ENCODE measurements at places on chromosomes 2 and 18.

GRCh38 chr2:43701111-43701510 lies 24.9 kb upstream of the C1GALT1C1L start:
- DNase-seq: no peak

GRCh38 chr2:48178611-48179010 lies 272.3 kb upstream of the FBXO11 start:
- DNase-seq: no peak

DNA sequence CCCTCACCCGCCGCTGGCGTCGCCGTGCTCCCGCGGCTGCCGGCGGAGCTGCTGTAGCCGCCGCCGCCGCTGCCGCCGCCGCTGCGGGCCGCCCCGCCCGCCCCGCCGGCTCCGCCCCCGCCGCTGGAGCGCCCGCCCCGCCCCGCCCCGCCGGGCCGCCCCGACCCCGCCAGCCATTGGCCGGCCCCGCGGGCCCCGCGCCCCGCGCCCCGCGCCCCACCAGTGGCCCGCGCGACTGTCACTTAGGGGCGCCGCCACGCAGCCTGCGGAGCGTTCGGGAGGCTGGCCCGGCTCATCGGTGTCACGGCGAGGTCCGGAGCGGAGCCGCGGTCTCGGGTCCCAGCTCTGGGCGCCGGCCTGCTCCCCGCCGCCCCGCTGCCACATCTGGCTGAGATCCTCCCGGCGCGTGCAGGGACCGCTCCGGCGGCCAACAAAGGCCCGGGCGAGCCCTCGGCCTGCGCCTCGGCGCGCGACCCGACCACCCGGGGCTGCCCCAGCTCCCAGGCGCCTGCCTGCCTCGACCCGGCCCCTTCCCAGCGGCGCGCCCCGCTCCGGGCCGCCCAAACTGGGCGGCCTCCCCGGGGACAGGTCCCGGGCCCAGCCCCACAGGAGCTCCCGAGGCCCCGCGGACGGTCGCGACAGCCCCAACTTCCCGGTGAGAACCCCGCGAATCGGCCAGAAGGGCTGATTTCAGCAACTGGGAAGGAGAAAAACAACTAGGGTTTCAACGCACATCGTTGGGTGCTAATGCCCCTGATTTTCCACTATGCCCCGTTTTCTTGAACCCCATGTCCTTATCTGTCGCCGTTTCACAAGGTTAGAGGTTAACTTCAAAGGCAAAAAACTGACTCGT lies at the start of gene MGAT4A:
MGAT4A (minus strand) TSS at position 92 of the 853 bp plus-strand sequence. CDS start 4,800 bp downstream, outside the sequence.
- peak; percentile 86 for DNase-seq

DNA sequence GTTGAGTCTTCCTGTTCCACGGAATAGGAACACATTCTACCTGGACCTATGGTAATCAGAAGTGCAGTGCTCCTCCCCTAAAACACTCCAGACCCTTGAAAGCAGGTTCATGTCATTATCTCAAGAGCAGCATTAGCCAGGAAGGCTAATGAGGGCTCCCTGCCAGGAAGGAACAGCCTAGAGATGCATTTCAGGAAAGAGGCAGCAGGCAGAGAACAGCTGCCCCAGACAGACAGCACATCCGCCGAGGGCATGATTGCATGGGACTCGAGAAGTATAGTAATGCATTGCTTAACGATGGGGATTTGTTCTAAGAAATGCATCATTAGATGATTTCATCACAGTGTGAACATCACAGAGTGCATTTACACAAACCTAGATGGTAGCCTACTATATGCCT lies 171.5 kb downstream of the ALK start:
- DNase-seq: no peak

DNA sequence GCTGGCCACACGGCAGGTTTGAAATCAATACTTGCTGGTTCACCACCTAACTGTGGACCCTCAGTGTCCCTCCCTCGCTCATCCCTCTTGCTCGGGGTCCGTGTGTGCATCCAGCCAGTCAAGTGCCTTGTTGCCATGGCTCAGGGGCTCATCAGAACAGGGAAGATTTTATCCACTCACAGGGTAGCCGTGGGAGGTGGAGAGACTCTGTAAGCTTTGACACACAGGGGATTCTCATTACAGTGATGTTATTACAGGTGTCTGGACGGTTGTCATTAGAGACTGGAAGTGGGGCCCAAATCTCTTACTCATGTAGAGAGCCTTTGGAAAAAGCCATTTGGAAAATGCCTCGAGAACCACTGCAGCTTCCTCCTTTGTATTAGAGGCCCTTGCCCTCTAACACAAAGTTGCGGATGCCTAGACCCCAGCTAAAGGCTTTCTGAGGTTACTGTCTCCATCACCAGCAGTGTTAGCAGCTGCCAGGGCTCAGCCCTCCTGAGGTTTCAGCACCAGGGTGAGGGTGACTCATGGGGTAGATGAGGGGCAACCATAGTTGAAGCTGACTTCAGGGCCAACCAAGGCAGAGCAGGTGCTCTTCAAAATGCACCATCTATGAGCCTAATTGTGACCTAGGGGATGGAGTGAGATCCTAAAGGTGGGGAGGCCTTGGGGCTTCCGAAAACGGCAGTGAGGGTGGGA lies 195.6 kb downstream of the CLIP4 start:
- no peak for DNase-seq

GRCh38 chr2:219042750-219043149 lies 1.4 kb upstream of the CFAP65 start:
- DNase-seq: no peak

DNA sequence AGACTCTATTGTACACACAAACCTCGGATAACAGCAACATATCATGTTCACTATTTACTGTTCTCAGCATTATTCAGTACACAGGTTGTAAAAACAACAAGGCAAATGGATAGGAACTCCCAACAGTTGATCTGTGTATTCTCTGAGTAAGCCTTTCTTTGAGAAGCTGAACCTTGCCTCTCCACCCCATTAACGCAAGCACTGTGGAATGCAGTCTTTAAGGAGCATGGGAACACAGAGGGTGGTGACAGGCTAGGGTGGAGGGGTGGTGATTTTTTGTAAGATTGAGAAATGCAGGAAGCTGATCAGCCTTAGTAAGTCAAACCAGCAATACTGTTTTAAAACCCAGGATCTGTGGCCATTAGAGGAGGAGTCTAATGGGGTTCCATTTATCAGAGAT lies 19.6 kb upstream of the SERPINB11 start:
- no peak for DNase-seq

GRCh38 chr2:235382179-235382578 lies 111.7 kb upstream of the AGAP1 start:
- DNase-seq: no peak

GRCh38 chr2:165505514-165505913 lies 36.0 kb downstream of the CSRNP3 start:
- DNase-seq: no peak

DNA sequence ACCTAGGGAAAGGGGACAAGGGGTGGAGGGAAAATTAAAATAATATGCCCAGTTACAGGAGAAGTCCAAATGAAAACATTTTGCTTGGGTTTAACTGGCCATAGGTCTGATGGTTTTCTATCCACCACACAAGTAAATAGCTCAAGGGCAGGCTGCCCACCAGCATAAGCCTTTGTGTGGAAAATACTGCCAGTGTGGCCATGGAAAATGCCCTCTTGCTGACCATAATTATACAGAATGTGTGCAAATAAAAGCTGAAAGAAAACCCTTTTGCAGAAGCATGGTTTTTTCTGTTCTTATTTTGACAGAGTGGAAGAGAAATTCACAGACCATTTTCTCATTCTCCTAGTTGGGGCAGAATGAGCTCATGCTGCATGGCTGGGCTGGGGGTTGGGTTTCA lies 111.3 kb upstream of the SIX2 start:
- DNase-seq: no peak

GRCh38 chr2:12501469-12502158 lies 215.1 kb upstream of the TRIB2 start:
- DNase-seq: peak; percentile 69

DNA sequence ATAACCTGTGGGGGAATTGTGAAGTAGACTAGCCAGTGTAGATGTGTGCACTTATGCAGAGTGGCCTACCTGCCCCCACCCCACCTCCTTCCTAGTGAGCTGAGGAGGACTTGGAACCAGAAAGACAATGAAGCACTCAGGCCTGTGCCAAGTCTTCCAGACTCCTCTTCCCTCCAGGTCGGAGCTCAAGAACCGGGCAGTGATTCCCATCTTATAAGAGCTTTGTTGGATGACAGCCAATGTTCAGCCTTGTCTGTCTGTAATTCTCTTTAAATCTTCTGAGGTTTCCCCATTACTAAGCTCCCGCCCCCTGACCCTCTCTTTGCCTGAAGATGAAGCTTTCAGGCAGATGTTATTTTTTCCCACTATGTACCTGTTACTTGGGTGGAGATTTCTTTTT lies 121.0 kb downstream of the SMAD2 start:
- DNase-seq: no peak

DNA sequence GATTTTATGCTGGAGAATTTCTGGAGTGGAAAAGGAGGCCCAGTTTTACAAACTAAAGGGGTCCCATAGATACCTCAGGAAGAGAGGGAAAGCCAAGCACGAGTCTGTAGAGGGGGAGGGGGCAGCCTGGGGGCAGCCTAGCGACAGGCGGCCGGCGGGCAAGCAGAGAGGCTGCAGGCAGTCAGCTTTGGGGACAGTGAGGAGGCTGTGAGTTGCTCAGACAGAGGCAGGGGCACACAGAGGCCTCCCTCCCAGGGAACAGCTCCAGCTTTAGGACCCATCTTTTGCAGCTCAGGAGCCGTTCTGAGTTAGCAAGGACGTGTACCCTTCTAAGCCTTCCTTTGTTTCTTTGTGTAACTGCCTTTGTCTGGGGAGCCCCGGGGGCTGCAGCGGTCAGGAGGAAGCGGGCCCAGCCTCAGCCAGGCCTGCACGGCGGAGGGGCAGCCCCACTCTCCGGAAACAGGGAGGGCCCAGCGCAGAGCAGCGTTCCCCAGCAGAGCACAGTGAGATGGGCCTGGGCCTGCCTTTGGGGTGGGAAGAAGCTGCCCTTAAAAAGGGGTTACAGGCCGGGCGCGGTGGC lies 41.1 kb upstream of the RALBP1 start:
- no peak for DNase-seq

GRCh38 chr2:85822766-85823165 lies 66.0 kb downstream of the ST3GAL5 start:
- no peak for DNase-seq

- no peak for DNase-seq
Measured at GRCh38 chr2:124882423-124882822, 857.3 kb downstream of the CNTNAP5 start.

- DNase-seq: no peak
Measured at GRCh38 chr2:135010200-135010942, 36.9 kb downstream of the MAP3K19 start.

- no peak for DNase-seq
Measured at GRCh38 chr2:213286161-213286560, 1.9 kb downstream of the SPAG16 start.

DNA sequence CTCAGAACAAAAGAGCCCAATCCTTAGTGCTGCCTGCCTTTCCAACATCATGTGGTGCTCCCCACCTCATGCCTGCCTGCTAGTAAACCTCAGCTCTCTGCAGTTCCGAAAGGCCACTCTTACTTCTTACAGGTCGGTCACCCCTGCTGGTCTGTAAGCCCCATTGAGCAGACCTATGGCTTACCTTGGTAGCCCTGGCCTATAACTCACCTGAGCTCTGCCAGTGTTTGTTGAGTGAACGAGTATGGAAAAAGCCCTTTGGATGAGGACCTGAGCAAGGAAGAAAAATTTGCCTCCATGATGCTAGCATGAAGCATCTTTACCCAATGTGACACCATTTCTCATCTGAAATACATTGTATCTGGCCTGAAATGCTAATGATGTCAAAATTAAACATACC lies 83.3 kb downstream of the LIPG start:
- DNase-seq: no peak

- DNase-seq: no peak
Measured at GRCh38 chr18:52216666-52217065, 123.3 kb upstream of the DCC start.

- no peak for DNase-seq
Measured at GRCh38 chr2:230861552-230862255, 3.0 kb upstream of the ITM2C start.

GRCh38 chr2:48719480-48720177 lies 35.9 kb downstream of the LHCGR start:
- DNase-seq: no peak

DNA sequence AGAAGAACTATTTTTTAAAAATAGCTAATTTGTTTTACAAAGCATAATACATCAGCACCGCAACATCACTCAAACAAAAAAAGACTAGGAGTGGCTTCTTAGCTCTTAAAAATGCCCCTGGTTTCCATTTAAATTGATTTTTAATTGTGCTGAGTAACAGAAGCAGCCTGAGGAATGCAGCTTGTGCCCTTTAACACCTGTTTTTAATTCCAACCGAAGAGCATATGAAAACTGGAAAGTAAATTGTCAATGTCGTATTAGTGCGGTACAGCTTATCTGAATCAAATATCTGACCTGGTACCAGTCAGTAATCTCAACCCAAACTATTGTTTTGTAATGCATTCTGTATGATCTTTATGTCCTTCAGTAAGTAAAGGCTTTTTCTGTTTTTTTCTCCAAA lies 13.2 kb upstream of the CD302 start:
- DNase-seq: no peak

DNA sequence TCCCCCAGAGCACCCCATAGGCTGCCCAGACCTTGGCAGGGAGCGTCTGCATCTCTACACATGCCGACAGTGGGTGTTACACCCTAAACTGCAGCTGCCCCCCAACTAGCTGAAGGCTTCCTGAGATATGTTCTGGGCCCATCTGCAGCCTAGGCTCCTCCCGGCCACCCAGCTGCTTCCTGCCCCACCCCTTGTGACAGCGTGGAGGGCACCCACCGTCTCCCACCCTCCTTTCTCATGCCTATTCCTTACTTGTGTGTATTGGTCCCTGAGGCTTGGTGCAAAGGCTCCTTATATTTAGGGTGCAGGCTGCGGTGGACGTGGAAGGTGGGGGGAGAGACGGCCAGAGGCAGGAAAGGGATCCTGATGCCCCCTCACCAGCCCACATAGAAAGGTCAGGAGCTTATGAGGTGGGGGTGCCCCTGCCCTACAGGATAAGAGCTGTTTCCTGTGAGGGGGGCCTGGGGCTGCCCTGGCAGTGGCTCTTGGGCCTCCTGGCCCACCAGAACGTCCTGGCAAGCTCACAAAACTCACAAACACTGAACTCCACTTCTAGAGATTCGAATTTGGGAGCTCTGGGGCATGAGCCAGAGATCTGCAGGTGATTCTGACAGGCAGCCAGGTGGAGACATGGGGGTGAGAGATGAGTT lies 7.3 kb upstream of the PROM2 start:
- DNase-seq: no peak

Data from CD4-positive, alpha-beta T cell treated with Interleukin-21 for 1 hour (primary cell).